ENCODE measurements at places on chromosomes 5 and 9.

DNA sequence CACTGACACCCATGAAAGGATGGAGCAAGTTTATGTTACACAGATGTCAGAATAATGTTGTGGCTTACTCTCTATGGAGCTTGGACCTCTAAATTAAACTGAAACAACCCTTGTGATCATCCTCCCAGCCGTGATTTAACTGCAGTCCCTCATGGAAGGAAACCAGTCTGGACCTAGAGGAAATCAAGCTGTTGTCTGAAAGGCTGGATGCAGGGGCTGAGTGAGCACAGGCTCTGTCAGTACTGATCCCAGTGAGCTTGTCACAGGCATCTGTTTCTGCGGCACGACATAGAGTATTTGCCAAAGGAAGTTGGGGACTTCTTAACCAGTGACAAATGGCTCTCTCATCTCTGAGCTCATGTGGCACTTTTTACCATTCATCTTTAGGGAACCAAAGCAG is 282.9 kb upstream of the MAP3K1 start:
- DNase-seq: no peak

- no peak for DNase-seq
Observed at GRCh38 chr5:179139111-179139935, 79.2 kb downstream of the ZNF354C start.

- DNase-seq: no peak
Observed at GRCh38 chr5:87686975-87687374, 274.2 kb upstream of the CCNH start.

GRCh38 chr9:138040446-138041430 is 163.2 kb downstream of the CACNA1B start:
- no peak for DNase-seq

GRCh38 chr9:123266655-123267399 is 1.6 kb downstream of the STRBP start:
- no peak for DNase-seq

DNA sequence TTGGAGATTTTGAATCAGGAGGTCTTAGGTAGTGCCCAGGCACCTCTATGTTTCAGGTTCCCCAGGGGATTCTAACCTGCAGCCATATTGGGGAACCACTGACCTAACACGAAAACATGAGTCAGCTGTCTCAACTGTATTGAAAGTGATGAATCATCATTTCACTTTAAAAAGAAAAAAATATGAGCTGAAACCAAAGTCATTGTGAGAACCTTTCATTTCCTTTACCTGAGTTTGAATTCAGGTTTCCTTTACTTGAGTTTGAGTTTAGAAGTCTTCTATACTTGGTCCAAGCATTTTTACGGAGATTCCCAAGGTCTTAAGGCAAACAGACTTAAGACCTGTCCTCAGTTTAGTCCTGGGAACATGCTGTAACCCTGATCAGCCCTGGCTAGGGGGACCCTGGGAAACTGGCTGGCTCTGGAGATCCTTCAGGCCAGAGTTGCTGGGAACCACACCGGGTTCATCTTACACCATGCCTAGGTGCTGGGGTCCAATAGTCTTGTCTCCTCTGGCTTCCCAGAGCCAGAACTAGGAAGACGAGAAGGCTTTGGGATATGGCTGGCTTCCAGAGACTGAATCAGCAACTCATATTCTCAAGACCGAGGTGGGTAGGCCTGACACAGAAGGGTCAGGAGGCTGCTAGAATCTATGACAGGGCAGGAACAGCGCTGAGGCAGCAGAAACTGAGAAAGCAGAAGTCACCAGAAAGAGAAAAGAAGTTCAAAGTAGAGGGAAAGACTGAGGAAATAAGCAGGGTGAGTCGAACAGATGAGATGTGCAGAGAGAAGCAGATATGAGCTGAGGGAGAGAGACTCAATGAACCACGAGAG is 16.4 kb upstream of the PDCD1LG2 start:
- DNase-seq: no peak

- no peak for DNase-seq
Observed at GRCh38 chr9:112725961-112726360, 8.0 kb upstream of the INIP start.

DNA sequence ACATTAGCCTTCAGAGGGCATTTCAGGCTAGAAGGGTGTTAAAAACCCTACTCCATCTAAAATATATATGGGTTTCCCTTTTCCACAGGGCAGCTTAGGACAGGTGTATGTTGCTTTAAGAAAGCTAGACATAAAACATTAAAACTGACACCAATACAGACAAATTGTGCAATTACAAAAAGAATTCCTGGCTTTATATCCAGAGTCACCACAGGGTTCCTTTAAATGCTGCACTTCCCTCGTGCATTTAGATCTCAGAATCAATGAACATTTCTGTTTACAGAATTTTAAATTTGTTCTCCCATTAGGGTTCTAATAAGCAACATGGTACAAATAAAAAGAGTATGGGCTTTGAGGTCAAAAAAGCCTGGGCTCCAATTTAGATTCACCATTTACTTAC is 170.2 kb downstream of the MAPKAP1 start:
- no peak for DNase-seq

DNA sequence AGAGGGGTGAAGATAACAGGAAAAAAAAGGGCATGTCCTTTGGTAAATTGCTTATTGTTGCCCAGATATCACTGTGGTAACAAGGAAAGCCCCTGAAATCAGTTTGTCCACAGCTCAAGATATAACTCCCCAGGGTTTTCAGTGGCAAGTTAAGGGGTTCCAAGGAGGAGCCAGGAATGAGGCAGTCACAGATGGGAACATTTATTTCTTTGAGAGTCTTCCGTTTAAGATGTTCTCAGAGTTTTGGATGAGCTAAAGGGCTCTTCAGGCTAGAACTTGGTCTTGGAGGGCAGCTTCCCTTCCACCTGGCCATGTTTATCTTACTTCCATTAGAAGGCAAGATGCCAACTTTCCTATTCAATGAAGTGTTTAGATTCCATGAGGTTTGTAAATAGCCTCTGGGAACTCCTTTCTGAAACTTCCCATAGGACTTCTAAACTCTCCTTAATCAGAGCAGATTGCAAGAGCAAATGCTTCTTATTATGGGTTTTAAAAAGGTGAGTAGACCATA is 277.6 kb upstream of the TNC start:
- DNase-seq: no peak

DNA sequence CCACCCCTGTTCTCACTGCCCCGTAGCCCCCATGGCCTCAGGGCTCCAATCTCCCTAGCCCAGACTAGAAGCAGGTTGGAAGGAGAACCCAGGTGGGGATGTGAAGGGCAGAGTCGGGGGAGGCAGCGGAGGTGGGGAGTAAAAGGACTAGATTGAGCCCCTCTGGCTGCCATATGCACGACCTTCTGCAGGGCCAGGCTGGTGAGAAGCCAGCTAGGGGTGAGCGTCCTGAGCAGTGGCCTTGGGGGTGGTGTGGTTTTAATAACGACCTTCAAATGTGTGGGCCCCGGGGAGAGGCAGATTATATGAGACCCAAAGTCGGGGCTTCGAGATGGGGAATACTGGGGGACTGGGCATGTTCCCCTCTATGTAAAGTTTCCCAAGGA is 139.5 kb downstream of the C9orf50 start:
- no peak for DNase-seq

- no peak for DNase-seq
Observed at GRCh38 chr5:153429761-153430380, 60.6 kb upstream of the GRIA1 start.

DNA sequence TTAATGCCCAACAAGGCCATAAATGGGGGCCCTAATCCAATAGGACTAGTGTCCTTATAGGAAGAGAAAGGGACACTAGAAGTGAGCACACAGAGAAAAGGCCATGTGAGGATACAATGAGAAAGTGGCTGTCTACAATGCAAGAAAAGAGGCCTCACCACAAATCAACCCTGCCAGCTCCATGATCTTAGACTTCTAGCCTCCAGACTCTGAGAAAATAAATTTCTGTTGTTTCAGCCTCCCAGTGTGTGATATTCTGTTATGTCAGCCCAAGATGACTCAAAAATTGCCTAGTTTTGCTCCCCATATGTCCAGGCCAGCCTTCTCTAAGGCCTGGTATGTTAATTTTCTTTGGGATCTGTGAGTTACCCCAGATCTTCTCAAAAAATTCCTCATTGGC is 32.3 kb upstream of the HTR4 start:
- DNase-seq: no peak

GRCh38 chr5:33891446-33891787 is 373 bp downstream of the ADAMTS12 start:
- no peak for DNase-seq

DNA sequence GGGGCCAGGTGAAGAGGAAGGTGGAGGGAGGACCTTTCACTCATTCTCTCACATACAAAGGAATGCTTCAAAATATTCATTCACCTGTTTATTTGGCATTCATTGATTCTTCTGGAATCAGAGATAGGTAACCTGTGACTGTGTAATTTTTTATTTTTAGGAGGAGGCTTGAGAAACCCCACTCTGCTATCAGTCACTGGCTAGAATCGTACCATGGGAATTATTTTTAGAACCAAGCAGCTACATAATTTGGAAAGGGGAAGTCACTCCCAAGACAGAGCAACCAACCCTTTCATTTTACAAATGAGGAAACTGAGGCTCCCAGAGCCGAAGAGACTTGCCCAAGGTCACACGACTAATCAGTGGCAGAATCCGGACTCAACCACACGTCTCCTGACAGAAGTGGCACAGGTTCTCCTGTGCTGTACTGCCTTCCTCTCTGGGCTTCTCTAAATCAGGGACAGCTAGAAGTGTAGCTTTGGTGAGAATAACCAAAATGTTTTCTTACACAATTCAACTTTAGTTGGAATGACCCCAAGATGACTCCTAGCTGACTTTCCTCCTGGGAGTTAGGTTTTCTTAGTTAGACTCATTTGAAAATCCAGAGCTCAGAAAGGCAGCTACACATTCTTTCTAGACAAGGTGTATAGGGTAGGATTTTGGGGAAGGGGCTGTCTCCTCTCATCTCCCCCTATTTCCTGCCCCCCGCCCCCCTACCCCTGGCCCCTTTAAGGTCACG is 264.3 kb upstream of the PANK3 start:
- no peak for DNase-seq

GRCh38 chr5:40587376-40587775 is 92.3 kb upstream of the PTGER4 start:
- no peak for DNase-seq

DNA sequence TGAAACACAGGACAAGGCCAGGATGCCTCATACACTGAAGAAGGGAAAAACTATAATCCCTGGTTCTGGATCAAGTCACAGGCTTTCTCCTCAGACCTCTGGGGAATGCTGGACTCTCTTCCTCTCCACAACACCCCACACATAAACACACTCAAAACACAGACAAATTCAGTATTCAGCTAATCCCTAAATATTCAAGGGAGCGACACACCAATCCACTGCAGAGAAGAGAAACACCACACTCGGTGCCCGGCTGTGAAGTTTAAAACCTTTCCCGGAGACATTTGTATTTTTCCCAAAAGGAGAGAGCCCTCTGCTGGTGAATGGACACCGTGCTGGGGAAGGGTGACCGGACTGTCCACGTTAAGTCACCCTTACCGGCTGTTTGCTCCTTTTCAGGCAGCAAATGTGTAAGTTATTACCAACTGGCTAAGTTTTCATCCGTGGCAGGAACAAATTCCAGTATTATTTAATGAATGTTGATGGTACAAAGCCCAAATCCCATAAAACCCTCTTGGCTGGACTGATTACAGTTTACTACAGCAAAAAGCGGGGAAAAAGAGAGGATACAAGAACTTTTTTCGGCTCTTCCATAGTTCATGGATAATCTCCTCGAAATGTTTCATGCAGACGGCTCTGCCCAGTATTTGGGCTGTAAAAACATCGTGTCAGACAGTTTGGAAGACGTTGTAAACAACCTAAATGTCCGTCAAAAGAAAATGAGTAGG is 130.9 kb upstream of the SLC30A5 start:
- peak; percentile 79 for DNase-seq

- no peak for DNase-seq
Observed at GRCh38 chr5:132315529-132316067, 21.4 kb downstream of the SLC22A4 start.

- DNase-seq: no peak
Observed at GRCh38 chr9:125821078-125821477, 73.9 kb downstream of the PBX3 start.

DNA sequence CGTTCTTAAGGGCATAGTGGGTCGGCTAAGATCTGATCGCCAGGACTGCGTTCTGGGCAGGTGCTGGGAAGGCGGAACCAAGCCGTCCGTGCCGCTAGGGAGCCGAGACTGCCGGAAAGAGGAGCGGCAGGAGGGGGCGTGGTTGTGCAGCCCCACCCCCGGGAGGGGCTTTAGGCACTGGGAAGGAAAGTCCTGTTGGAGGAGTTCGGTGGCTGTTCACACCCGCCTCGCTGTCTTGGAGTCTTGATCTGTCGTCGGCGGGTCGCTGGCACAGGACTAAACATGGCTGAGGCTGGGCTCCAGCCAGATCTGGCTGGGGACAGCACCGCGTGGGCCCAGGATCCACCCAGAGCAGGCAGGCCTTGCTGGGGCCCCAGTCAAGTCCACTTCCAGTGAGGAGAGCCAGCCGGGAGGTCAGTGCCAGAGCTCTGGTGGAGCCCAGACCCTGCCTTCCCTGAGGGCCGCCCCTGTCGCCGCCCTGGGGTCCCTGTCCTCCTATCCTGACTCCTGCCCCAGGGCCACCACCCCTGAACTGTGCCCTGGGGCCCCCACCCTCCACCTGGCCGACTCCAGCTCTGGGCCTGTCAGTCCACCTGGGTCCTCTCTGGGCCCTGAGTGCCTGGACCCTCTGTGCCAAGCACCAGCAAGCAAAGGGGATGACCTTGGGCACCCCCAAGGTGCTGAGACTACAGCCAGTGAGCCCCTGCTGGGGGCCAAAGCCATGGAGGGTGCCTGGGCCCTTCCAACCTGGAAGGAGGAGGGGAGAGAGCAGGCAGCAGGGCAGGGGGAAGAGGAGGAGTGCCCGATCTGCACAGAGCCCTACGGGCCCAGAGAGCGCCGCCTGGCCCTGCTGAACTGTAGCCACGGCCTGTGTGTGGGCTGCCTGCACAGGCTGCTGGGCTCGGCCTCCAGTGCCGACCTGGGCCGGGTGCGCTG is 4.5 kb downstream of the RNF208 start:
- peak; percentile 64 for DNase-seq

GRCh38 chr9:63816751-63817621 is 1468.0 kb downstream of the FOXD4L5 start:
- DNase-seq: peak; percentile 32

DNA sequence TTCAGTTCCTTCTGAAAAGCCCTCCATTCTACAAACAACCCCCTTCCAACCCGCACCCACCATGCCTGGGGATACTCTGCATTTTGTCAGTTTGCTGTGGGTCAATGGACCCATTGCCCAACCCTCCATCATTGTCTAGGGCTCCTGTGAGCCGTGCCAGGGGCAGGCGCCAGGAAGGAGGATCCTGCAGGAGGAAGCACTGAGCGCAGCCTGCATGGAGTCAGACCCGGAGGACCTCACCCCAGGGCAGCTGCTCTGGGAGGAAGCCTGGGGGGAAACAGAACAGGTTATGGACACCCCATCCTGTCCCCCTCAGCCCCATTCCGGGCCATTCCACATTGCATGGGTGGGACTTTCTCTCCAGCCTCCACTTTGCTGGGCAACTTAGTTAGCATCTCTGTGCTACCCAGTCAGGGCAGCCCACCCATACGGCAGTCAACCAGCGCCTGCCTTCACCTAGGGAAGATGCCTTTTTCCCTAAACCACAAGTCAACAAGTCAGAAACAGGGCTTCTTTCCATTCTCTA is 48.6 kb upstream of the VDAC1 start:
- no peak for DNase-seq

- no peak for DNase-seq
Observed at GRCh38 chr9:70374962-70375618, 39.4 kb downstream of the KLF9 start.

All from WERI-Rb-1 (cell line).